Upper lobe of right lung (tissue), 1 donor: ENCODE measurements at places on chromosomes 12 and 14. TPM values are rescaled to one million over a fixed set of nuclear protein-coding genes. Genes with fewer than 3 reads are reported as not detected.
A peak's percentile ranks its signal among the peaks of the same experiment; 100 is the strongest.

GRCh38 chr14:102749393-102750305 lies 27.6 kb upstream of the TRAF3 start:
- H3K4me3 ChIP-seq, result no peak overlapping the region
- H3K4me1 ChIP-seq, result no peaks in the 10 kb centered on the region
- no peaks in the 10 kb centered on the region for H3K27me3 ChIP-seq
- DNase-seq, result no peak

DNA sequence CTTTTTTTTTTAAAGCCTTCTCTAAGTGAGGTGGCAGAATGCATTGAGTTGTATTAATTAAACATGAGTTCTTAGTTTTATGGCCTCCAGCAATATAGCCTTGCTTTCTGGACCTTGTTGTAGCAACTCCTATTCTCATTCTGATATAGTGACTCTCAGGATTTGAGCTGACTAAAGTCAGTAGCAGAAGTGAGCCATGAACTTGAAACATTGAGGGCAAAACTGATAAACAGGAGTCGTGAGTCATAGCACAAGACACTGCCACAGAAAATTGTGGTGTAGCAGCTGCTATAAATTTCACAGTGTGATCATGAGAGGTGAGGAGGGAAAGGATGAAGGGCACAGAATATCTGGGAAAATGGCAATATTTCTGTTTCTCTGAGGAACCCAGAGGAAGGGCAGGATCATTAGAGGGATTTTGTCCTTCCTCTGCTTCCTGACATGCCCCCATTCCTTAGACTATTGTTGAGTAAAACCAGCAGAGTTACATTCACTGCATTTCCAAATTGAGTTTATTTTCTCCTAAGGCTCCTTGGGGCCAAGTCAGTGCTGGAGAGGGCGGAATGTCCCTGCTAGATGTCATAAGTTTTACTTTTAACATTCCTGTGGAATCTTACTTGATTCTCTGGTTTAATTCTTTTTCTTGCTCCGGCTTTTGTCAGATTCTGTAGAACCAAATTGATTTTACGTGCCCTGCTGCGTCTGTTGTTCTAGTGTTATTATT lies 7.5 kb downstream of the KLRG1 start:
- no peaks in the 10 kb centered on the region for H3K4me1 ChIP-seq
- H3K36me3 ChIP-seq, result no peaks in the 10 kb centered on the region
- H3K4me3 ChIP-seq, result no peak overlapping the region

- no peak for DNase-seq
- no peaks in the 10 kb centered on the region for H3K27me3 ChIP-seq
- no peak overlapping the region for H3K4me3 ChIP-seq
- H3K36me3 ChIP-seq, result no peaks in the 10 kb centered on the region
These were observed 2.4 kb upstream of the DGLUCY start for GRCh38 chr14:91111443-91111842.

DNA sequence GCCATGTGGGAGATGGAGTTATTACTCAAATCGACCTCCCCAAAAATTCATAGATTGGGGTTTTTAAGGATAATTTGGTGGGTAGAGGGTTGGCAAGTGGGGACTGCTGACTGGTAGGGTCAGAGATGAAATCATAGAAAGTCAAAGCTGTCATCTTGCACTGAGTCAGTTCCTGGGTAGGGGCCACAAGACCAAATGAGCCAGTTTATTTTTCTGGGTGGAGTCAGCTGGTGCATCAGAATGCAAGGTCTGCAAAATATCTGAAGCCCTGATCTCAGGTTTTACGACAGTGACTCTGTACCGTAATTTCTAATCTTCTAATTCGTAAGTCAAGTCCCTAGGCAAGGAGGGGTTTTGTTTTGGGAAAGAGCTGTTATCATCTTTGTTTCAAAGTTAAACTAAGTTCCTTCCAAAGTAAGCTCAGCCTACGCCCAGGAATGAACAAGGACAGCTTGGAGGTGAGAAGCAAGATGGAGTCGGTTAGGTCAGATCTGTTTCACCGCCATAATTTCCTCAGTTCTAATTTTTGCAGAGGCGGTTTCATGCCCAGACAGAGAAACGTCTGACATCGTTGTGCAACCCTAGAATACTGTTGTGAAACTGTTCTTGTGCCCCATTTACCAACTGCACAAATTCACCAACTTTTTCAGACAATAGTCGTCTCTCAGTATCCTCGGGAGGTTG lies 104.5 kb upstream of the SFSWAP start:
- H3K4me1 ChIP-seq, result peaks cover 11% of the 10 kb centered on the region
- no peaks in the 10 kb centered on the region for H3K36me3 ChIP-seq
- H3K4me3 ChIP-seq, result no peak overlapping the region
- no peak for DNase-seq
- no peaks in the 10 kb centered on the region for H3K27me3 ChIP-seq
- no peak overlapping the region for H3K27ac ChIP-seq

DNA sequence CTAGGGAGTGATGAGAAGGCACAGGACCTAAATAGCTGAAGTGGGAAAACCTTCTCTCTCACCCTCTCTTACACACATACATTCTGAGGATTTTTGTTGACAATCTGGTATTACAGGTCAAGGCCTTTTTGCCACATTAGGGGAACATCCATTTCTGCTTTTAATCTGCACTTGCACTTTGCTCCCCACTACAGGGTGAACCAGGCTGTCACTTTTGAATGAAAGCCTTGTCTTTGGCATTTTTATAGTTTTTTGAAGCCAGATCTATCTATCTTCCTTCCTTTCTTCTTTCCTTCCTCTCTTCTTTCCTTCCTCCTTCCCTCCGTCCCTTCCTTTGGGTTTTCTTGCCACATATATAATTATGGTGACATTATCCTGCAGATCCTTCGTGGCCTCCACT lies 165.9 kb upstream of the OTX2 start:
- DNase-seq, result no peak
- H3K36me3 ChIP-seq, result no peaks in the 10 kb centered on the region
- H3K4me1 ChIP-seq, result no peaks in the 10 kb centered on the region

DNA sequence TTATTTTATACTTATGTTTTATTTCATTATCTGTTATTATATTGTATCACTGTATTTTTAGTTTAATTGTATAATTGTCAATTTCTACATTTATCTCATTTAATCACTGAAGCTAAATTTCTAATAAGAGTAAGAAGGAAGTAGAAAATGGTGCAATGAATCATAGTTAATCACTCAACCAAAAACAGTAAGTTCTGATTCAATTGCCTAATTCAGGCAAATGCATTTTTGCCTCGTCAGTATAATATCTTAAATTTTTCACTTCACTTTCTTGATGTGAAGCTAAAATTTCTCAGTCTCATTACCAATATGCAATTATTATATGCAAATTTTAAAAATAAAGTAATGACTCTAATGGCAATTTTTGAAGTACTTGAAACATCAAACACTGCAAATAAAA lies 340.5 kb upstream of the USP15 start:
- no peak overlapping the region for H3K27ac ChIP-seq
- H3K27me3 ChIP-seq, result no peaks in the 10 kb centered on the region
- H3K4me3 ChIP-seq, result no peak overlapping the region
- H3K36me3 ChIP-seq, result no peaks in the 10 kb centered on the region
- DNase-seq, result no peak

GRCh38 chr12:120342175-120343038 lies 14.8 kb upstream of the PLA2G1B start:
- no peak overlapping the region for H3K4me3 ChIP-seq
- H3K27me3 ChIP-seq, result peaks cover 5% of the 10 kb centered on the region
- no peaks in the 10 kb centered on the region for H3K36me3 ChIP-seq

DNA sequence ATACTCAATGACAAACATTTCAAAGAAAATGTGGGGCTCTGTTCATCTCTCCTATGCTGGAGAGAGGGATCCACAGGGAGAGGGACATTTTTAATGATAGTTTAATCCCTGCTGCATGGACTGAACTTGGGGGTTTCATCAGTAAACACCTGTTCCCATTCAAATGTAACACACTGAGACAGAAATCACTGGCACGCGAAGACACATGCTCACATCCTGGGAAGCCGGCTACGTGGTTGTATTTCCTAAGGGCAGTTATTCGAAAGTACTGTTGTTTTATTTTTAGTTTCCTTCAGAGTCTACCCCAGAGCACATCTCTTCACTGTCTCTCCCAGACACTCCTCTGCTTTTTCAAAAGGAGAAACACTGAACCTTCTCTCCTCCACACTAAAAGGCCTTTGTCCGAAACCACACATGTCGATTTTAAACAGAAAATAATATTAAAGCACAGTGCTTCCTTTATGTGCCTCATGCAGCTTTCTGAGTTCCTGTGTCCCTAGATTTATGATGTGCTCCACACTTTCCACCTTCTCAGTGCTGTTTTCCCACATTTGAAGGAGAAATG lies 52.8 kb downstream of the PTHLH start:
- H3K4me3 ChIP-seq, result no peak overlapping the region
- H3K4me1 ChIP-seq, result no peaks in the 10 kb centered on the region
- H3K27me3 ChIP-seq, result no peaks in the 10 kb centered on the region
- DNase-seq, result no peak

GRCh38 chr12:22333186-22333712 lies 1.3 kb downstream of the ST8SIA1 start:
- H3K36me3 ChIP-seq, result no peaks in the 10 kb centered on the region
- DNase-seq, result no peak
- H3K27ac ChIP-seq, result peak overlapping the region; percentile 68

GRCh38 chr14:90805662-90806540 lies 10.3 kb downstream of the TTC7B start:
- DNase-seq, result no peak
- H3K27ac ChIP-seq, result no peak overlapping the region
- no peaks in the 10 kb centered on the region for H3K36me3 ChIP-seq
- H3K4me3 ChIP-seq, result no peak overlapping the region
- no peaks in the 10 kb centered on the region for H3K27me3 ChIP-seq

DNA sequence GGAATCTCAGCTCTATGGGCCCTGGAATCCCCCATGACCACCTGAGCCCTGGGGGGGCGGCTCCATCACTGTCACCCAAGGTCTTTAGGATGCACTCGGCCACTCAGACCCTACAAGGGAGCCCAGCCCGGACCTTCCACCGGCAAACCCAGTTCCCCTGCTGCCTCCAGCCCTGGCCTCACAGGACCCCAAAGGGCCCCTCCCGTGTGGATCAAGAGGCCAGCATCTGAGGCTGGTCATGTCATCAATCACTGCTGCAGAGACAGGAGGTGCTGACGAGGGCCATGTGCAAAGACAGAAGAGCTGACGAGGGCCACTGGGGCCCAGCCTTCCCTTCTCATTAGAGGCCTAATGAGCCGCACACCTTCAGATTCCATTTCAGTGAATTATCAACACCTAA lies 39.0 kb upstream of the SFSWAP start:
- H3K27me3 ChIP-seq, result no peaks in the 10 kb centered on the region
- no peaks in the 10 kb centered on the region for H3K4me1 ChIP-seq
- no peak overlapping the region for H3K4me3 ChIP-seq

DNA sequence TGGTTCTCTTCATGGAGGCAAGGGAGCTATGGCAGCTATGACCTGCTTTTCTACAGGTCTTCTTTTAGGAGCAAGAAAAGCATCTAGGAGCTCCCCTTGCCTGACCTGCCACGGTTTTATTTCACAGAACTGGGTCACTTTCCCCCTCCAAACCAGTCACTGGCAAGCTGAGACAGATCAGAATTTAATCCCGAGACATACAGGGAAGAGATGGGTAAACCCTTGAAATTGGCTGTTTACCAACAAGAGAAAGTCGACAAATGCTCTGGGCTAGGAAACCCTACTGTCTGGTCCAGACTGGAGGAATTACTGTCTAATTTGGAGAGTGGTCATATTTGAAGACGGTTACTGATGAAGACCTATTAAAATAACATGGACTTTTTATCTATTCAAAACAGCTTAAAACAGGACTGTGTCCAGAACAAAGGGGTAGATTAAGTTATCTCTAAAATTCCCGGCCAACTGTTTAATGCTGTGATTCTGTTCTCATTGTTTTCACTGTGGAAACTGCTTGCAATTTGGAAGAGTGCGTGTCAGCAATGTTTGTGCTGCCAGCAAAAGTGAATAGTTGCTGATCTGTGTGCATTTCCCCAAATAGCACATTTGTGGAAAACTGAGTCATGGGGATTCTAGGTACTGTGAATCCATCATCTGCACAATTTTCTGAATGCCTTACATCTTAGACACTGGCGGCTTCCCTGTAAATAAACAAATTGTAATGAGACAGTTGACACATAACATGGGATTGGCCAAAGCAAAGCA lies 73.4 kb upstream of the EEA1 start:
- no peak overlapping the region for H3K4me3 ChIP-seq
- H3K27ac ChIP-seq, result no peak overlapping the region
- no peaks in the 10 kb centered on the region for H3K27me3 ChIP-seq
- H3K4me1 ChIP-seq, result no peaks in the 10 kb centered on the region
- H3K36me3 ChIP-seq, result no peaks in the 10 kb centered on the region

Gene TMTC2
- total RNA-seq, result 37.9 TPM

Gene LHX5
- not detected for total RNA-seq

Gene KLRD1
- total RNA-seq, result 13.3 TPM

Gene PELI2
- 25.7 TPM for total RNA-seq

Gene BRI3BP
- 8.2 TPM for total RNA-seq
